Stimulated activated CD8-positive, alpha-beta memory T cell treated with anti-CD3 and anti-CD28 coated beads, Interleukin-2, amount 100 ng/mL, for 48 hours (primary cell): ENCODE measurements at places on chromosomes 2 and 18.

DNA sequence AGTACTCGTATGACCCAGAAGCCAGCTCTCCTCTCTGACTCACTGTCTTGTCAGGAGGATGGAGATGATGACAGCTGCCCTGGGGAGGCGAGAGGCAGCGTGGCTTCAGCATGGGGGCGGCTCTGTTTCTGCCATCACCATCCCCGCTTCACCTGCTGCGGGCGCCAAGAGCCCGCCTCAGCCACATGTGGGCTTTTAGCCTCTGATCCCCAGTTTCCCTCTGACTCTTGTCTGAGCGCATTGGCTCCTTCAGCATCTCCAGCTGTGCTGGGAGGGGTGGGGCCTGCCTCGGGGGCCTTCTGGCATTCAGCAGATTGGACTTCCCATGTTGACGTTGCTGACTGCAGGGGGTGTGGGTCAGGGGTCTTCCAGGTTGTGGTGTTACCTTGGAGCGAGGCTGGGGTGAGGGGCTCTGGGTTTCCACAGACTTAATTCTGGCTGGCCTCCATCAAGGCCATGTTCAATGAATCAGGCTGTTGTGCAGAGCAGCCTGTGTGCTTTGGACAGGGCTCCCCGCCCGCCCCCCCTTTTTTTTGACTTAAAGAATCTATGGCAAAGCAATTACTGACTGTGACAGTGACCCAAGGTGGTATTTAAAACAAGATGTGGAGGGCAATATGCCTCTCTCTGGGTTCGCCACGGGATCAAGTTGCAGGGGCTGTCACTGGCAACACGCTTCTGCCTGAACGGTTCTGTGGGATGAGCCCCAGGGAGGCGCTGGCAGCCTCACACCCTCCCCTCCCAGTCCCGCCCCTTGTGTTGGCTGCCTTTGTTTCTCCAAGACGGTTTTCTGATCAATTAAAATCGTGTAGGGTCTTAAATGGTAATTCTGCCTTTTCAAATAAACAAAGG lies 228.3 kb downstream of the LDLRAD4 start:
- DNase-seq: peak; percentile 43

DNA sequence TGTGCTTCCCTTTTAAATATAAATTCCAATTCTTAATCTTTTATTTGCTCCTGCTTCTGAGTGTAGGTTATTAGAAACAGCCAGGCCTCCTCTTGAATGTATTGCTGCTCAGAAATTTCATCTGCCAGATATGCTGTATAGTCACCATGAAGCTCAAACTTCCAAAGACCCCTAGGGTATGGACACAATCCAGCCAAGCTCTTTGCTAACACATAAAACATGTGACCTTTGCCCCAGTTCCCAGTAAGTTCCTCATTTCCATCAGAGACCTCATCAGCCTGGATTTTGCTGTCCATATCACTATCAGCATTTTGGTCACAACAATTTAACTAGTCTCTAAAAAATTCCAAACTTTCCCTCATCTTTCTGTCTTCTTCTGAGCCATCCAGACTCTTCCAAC lies 75.2 kb downstream of the MAP2 start:
- no peak for DNase-seq

GRCh38 chr2:230714136-230714480 lies 1.5 kb downstream of the CAB39 start:
- no peak for DNase-seq

DNA sequence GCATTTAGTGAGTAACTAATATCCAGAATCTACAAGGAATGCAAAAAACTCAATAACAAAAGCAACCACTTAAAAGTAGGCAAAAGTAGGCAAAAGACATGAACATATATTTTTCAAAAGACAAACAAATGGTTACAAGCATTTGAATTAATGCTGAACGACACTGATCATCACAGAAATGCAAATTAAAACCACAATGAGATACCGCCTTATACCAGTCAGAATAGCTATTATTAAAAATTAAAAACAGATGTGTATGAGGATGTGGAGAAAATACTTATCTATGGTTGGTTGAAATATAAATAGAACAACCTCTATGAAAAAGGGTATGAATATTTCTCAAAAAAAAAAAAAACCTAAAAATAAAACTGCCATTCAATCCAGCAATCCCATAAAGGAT lies 51.7 kb downstream of the SNTG2 start:
- DNase-seq: no peak

DNA sequence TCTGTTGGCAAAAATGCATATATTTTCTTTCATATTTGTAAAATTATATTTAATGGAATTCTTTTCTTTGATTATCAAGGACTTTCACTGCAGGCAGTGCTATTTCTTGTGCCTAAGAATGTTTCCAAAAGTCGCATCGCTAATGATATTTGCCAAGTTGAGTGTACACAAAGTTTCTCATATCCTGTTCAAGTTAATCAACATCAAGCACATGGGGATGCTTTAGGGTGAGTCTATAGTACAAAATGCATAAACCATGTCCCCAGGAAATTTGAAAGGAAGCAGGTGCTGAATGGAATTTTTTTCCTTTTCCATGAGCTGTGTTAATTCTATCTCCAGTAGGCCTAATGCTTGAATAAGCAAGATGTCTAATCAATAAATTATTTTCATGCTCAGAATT lies 129.7 kb downstream of the GALNT1 start:
- no peak for DNase-seq

- DNase-seq: no peak
Observed at GRCh38 chr18:13035249-13035914, 44.2 kb downstream of the CEP192 start.

GRCh38 chr18:59921384-59921891 lies 21.6 kb downstream of the PMAIP1 start:
- DNase-seq: no peak

DNA sequence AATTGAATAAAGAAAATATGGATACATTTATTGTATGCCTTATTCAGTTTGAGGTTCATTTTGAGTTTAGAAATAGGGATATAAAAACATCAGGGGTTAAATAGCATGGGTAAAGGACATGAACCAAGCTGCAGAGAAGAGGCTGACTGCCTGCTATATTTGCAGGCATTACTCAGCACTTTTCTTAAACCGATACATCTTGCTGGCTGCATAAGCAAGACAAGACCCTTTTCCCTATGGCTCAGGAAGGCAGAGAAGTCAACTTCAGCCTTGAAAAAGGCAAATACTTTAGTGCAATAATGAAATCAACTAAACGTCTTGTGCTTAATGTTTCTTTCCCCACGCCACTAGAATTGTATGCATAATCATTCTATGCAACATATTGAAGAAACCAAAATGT lies 36.4 kb downstream of the SCN1A start:
- no peak for DNase-seq

GRCh38 chr2:196369967-196370366 lies 198.6 kb upstream of the STK17B start:
- no peak for DNase-seq

- no peak for DNase-seq
Observed at GRCh38 chr2:9941196-9941995, 10.1 kb upstream of the GRHL1 start.

DNA sequence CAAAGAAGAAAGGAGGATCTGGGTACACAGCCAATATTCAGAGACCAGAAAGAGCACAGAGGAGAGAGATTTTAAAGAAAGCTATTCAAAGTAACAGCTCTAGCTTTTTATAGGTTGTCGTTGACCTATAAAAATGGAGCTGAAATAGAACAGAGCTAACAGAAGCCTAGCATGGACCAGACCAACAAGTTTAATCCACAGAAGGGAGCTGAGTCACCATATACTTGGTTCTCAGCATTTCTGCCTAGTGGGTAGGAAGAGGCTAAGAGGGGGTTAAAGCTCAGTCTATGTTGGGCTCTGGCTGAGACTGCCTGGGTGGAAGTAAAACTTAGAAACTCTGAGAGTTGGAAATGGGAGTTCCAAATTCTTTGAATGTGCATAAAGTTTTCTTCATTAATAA lies 678.0 kb upstream of the CDH2 start:
- no peak for DNase-seq

GRCh38 chr2:8073916-8074315 lies 607.9 kb upstream of the ID2 start:
- no peak for DNase-seq

DNA sequence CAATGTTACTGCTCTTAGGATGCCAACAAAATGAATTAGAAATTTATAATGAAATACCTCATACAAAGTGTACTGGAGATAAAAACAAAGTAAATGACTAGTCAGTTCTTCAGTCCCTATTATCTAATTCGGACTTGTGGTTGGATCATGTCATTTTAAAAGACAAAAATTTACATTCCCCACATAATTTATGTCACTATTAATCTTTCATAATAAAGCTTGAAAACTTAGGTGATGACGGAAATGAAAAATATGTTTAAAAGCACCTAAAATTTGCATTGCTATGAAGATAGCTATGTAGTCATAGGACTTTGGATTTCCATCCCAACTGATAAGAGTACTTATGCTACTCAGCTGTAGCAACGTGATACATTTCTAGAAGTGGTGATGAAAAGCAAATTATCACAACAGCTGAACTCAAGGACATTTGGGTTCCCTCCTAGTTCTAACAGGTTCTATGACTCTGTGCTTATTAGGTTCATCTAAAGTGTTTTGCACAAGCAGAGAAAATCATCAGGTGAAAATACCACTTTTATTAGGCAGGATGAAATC lies 58.4 kb downstream of the LRPPRC start:
- DNase-seq: no peak

- peak; percentile 55 for DNase-seq
Observed at GRCh38 chr2:178193823-178194599, at the start of gene OSBPL6. TSS of gene OSBPL6 (plus strand) at chr2:178194512. CDS start at chr2:178306185, 111,673 bp downstream.

DNA sequence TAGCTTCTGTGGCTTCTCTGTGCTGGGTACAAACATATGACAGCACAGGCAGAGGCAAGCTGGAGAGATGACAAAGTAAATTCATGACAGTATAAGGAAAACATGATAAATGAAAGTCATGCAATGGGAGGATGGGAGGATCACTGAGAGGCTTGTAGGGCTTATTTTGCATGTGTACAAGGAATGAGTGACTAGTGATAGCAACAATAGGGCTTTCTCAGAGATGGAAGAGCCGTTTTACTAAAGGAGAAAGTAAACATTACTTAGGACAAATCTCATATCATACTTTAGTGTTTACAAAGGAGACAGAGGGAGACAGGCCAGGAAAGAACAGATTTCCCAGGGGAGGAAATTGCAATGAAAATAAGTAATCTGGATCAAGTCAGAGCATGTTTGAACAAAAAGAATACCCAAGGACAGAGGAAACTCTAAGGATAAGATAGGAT lies 82.5 kb upstream of the RBMS1 start:
- DNase-seq: no peak

DNA sequence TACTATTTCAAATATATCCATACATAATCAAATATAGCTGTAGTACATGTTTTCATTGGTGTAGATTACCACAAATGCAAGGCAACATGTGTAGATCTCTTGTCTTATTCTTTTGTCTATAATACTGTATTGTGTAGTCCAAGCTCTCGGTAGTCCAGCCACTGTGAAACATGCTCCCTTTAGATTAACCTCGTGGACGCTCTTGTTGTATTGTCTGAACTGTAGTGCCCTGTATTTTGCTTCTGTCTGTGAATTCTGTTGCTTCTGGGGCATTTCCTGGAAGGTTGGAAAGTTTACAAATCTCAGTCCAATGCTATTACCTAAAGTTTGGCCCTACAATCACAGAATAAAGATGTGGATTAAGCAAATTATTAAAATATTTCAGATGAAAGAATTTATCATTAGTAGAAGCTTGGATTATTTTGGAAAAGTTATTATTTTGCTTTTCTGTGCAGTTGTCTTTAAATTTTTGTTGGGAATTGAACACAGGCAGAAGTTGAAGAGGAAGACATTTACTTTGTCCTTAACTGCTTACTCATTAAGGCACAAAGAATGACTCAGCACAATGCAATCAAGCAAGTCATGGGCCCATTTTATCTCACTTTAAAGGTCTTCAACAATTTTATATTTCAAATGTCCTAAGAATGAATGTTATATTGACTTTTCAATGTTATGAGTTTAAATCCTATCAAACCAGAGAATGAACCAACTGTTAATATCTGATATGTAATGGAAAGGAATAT lies 103.4 kb upstream of the CAVIN2 start:
- no peak for DNase-seq

- DNase-seq: no peak
Observed at GRCh38 chr2:47008381-47009252, 93.0 kb upstream of the MCFD2 start.

- DNase-seq: no peak
Observed at GRCh38 chr2:219739066-219739465, 111.6 kb downstream of the SLC4A3 start.

DNA sequence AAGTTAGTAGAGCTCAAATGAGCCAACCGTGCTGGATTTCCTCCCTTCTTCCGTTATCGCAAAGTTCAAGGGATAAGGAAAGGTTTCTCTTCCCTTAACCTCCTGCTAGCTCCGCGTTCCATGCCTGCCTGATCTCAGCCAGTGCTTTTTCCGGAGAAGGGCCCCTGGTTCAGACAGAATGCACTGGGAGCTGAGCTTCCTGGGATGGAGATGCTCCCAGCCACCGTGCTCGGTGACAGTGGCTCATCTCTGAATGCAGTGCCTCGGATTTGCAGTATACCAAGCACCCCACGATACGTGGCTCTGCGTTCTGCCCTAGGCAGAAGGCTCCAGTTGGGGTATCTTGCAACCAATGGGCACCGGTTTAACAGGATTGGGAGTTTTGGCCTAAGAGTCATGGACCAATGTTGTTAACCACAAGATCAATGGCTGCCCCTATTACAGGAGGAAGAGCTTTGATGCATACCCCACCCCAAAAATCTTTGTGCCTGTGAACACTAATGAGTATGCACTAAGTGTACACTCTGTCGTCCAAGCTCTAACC lies 876 bp downstream of the CNTNAP5 start:
- DNase-seq: no peak

GRCh38 chr2:191228861-191229260 lies 16.3 kb upstream of the MYO1B start:
- DNase-seq: no peak

DNA sequence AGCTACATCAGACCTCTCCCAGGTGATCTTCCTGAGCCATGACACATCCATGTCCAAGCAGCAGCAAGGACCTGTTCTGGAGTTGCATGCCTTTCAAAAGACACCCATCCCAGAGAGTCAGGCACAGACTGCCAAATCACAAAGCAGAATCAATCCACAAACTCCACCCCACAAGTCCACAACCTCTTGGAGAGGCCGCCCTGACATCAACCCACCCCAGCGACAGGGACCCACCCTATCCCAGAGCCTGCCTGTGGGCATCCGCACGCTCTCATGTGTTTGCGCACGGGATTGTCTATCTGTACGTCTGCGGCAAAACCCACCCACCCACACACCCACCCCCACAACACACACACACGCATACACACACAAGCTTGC lies 11.9 kb downstream of the SMAD7 start:
- DNase-seq: no peak

GRCh38 chr2:103459283-103459682 lies 697.5 kb downstream of the TMEM182 start:
- DNase-seq: no peak
